Mammary epithelial cell (primary cell): ENCODE measurements at places on chromosomes 12 and 14. TPM values are rescaled to one million over a fixed set of nuclear protein-coding genes. Genes with fewer than 3 reads are reported as not detected.

GRCh38 chr12:111753144-111753881, 13.4 kb upstream of the ALDH2 start:
- DNase-seq: no peak

DNA sequence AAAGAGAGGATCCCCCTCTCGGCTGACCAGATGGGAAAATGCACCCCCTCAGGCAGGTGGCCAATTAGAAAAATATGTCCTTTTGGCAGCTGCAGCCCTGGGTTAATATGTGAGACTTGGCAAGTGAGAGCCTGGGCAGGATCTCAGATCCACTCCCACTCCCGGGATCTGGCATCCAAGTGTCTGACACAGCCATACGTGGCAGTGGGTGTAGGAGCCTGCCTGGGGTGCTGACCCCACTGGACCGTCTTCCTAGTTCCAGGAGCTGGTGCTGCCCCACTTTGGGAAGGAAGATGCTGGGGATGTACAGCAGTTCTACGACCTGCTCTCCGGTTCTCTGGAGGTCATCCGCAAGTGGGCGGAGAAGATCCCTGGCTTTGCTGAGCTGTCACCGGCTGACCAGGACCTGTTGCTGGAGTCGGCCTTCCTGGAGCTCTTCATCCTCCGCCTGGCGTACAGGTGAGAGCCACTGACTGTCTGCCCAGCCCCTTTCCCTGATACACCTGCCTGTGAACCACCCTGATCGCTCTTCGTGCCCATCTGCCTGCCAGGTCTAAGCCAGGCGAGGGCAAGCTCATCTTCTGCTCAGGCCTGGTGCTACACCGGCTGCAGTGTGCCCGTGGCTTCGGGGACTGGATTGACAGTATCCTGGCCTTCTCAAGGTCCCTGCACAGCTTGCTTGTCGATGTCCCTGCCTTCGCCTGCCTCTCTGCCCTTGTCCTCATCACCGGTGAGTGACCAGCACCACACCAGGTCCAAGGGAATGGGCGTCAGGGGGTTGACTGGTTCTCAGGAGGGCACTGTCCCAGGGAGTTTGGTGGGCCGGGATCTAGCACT, 5.8 kb downstream of the NR4A1 start:
- DNase-seq: no peak

- no peak for DNase-seq
Measured at GRCh38 chr12:75939016-75939642, 92.4 kb downstream of the PHLDA1 start.

DNA sequence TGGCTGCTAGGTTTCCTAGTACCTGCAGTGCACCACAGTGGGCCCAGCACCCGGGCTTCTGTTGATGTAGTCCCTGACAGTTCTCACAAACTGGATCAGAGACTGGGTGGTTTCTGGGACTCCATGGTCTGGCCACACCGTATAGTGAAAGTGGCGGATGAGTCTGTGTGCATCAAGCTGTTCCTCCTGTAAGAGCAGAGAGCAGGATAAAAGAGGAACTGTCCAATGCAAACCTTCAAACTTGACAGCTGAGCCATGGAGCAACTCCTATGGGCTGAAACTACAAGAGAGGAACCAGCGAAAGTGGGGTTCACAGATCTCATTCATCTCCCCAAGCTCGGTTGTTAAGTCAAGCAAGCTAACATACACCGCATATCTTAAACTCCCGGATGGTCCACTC, 102.8 kb downstream of the PTPRB start:
- no peak for DNase-seq

- peak; percentile 38 for DNase-seq
Measured at GRCh38 chr14:44962334-44963043, 499 bp downstream of the TOGARAM1 start.

DNA sequence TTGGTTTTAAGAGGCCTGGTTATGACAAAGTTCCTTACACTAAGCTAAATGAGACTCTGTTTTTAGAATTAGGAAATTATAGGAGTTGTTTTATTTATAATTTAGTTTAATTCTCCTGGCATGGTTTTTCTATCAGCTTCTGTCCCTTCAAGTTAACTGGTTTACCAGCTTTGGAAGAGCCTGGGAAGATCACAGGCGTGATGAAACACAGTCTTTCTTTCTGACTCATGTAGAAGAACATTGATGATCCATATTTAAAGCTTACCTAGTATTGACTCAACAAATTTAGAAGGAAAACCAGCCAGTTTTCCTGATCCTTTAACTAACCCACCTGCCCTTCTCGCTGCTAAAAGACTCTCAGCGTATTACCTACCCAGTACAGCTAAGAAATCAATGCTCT, 155.2 kb downstream of the TGFB3 start:
- DNase-seq: peak; percentile 74

Gene GRIP1
- 19.3 TPM for total RNA-seq
